NCI-H2081 treated with DMSO at 0.1 percent for 48 hours (cell line): ENCODE measurements at places on chromosomes 3 and 15.
A peak's percentile ranks its signal among the peaks of the same experiment; 100 is the strongest.

DNA sequence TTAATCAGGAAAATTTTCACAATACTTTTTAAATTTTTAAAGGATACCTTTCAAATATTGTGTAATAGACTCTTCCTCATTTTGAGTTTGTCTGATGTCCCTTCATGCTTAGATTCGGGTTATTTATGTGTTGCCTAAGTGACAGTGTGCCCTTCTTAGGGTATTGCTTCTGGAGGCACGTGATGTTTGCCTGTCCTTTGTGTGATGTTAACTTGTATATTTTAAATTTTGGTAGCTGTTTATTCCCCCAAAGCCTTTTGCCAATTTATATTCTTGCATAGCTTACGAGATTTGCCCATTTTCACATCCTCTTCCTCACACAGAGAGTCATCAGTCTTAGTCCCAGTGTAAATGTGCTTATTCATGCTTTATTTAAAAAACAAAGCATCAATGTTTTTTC, 433.1 kb downstream of the EPHB1 start:
- no peak for DNase-seq

DNA sequence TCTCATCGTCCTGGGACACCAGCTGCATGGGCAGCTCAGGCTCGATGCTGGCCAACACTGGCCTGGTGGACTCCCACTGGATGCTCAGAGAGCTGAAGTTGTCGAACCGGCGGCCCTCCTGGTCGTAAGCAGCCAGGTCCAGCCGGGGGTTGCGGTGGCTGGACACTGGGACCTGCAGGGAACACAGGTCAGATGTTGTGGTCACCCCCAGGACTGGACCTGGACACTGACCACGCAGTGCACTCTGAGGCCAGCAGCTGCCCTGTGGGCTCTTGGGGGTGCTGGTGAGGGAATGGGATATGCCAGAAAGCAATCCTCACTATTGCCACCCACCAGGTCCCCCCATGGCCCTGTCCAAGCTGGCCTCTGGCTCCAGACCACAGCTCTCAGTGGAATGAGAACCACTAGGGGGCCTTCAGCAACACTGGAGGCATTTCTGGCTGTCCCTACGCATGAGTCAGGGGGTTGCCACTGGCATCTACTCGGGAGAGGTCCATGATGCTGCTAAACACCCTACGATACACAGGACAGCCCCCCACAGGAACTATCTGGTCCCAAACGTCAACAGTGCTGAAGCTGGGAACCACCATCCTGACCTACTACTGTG, 66.1 kb downstream of the NUP210 start:
- DNase-seq = no peak

GRCh38 chr3:70053293-70053692, 53.8 kb downstream of the SAMMSON start:
- no peak for DNase-seq

DNA sequence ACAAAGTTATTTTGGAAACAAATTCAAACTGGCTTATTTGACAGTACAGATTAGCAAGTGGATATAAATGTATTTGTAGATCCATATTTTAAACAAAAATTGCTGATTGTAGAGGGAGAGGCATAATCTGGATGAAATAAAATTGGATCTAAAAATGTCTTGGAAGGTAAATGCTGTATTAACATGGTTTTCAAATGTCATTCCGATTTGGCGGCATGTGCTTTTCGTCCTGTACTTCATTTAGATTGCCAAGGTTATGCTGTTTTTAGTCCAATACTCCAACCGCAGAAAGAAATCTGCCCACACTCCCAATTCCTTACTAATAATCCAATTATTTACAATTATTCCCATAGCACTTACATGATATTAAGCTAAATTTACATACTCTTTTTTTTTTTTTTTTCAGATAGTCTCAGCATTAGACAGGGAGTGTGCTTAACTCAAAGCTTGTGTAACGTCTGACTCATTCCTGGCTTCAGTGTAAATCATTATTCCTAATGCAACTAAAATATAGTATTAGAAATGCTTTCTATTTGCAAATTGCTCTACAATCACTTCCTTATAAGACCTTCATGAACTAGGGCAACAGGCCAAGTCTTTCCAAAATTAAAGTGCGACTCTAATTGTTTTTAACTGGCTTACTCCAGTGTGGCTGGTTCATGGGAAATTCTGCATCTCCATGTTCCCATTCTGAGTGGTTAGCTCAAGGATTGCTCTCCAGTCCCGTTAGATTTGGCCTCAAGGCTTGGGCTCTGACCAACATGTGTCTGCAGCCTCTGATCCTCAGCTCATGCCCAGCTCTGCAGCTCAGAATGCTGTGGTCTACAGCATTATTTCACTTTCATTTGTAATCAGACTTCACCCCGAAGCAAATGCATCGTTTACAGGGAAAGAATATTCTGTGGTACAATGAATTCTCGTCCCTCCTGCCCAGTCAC, 103.9 kb downstream of the FBN1 start:
- DNase-seq = no peak

DNA sequence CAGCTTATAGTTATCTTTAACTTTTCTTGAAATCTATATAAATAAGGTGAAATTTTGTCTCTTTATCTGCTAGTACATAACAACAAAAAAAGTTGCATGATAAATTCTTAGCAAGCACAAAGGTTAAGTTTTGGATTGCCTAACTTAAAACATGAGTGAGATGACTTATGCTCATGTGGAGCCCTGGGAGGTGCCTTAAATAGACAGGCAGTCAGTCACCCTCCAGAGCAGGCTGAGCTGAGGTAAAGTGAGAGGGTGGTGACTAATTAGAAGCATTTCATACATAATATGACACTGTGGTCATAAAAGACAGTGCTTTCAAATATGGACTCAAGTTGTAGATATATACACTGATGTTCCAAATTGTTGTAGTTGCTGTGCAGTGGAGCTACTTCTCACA, 14.6 kb upstream of the MME start:
- DNase-seq = no peak

DNA sequence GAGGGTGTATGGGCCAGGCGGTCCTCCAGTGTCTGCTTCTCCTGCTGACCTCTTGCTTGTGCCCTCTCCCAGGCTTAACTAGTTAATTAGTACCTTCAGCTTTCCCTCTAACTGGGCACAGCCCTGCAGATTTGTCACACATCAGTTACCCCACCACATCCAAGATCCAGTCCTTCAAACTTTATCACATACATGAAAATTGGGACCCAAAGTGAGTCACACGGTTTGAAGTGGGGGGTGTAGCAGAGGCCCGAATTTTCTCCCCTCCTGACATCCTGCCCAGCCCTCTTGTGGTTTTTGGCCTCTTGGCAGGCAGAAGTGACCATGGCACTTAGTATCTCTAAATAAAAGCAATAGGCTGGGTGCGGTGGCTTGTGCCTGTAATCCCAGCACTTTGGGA, 3.9 kb downstream of the MAPKAPK3 start:
- no peak for DNase-seq

DNA sequence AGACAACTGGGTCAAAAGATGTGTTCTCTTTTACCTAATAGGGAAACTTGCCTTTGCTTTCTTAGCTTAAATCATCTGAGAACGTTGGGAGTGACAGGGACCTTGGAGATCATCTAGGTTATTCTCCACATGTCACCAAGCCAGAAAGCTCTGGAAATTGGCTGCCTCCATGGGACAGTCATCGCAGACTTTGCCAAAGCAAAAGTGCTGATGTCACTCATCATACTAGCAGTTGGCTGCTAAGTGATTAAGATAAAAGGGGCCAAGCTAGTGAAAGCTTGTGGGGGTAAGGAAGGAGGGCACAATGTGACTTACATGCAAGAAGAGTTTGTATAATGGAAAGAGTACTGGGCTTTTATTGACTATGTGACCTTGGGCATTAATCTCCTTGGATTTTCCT, 198.0 kb upstream of the PFN2 start:
- no peak for DNase-seq

GRCh38 chr3:80233576-80233975, 465.8 kb upstream of the ROBO1 start:
- DNase-seq = no peak

- DNase-seq = no peak
These were observed 12.6 kb upstream of the SHISA5 start for GRCh38 chr3:48516571-48516970.

- DNase-seq = no peak
These were observed 33.7 kb upstream of the TEX264 start for GRCh38 chr3:51637144-51637940.

GRCh38 chr15:22956978-22957260, 23.2 kb downstream of the CYFIP1 start:
- DNase-seq = no peak

- DNase-seq = no peak
These were observed 9.1 kb downstream of the EPHA3 start for GRCh38 chr3:89116476-89116875.

DNA sequence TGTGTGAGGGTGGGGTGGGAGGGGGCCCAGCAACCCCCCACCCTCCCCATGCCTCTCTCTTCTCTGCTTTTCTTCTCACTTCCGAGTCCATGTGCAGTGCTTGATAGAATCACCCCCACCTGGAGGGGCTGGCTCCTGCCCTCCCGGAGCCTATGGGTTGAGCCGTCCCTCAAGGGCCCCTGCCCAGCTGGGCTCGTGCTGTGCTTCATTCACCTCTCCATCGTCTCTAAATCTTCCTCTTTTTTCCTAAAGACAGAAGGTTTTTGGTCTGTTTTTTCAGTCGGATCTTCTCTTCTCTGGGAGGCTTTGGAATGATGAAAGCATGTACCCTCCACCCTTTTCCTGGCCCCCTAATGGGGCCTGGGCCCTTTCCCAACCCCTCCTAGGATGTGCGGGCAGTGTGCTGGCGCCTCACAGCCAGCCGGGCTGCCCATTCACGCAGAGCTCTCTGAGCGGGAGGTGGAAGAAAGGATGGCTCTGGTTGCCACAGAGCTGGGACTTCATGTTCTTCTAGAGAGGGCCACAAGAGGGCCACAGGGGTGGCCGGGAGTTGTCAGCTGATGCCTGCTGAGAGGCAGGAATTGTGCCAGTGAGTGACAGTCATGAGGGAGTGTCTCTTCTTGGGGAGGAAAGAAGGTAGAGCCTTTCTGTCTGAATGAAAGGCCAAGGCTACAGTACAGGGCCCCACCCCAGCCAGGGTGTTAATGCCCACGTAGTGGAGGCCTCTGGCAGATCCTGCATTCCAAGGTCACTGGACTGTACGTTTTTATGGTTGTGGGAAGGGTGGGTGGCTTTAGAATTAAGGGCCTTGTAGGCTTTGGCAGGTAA, 8.1 kb downstream of the FAM131A start:
- DNase-seq = peak; percentile 45

DNA sequence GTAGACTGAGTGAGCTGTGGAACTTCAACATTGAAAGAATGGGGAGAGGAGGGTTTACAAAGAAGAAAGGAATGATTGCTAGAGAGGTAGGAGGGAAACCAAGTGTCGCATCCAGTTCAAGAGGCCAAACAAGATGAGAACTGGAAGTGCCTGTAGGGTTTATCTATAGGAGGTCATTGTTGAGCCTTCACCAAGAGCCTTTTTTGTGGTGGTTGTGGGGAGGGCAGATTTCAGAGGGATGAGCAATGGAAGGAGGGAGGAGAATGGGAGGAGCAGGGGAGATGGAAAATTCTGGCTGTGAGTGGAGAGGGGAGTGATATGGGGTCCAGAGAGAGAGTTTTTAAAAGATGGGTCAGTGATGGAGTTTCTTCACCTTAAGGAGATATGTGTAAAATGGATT, 8.5 kb downstream of the PDIA5 start:
- no peak for DNase-seq

DNA sequence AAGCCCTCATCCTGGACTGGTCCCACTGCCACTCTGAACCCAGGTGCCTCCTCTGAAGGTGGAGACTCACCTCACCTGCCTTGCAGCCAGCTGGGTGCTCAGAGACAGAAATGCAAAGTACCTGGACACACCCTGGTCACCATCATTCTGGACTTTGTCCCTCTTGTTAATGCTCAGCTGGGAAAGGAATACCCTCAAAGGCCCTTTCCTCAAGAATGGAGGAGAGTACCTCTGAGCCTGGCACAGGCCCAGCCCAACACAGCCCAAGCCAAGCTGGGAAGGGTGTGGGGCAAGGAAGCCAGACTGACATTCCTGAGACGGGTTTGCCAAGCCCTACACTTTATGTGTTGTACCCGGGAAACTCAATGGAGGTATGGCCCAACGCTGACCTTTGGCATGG, 983 bp upstream of the ALAS1 start:
- no peak for DNase-seq

- DNase-seq = no peak
These were observed 30.3 kb downstream of the ARL14 start for GRCh38 chr3:160707187-160707794.

DNA sequence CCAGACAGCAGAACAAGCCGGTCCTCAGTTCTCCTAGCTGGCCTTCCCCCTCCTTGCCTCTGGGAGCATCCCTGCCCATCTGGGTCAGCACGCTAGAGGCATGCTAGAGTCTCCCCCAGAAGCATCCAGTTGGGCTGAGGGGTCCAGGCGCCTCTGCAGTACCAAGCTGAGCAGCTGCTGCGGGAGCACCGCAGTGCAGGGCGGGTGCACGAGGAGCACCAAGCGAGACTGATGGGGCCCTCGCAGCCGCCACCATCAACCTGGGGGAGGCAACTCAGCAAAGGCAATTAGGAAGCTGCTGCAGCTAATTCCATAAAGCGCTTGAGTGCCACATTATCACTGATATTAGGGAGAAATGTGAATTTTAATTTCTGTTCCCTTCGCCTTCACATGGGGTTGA, 12.4 kb downstream of the CACNA2D3 start:
- no peak for DNase-seq

- no peak for DNase-seq
These were observed 61.3 kb upstream of the VGLL4 start for GRCh38 chr3:11705049-11705448.

DNA sequence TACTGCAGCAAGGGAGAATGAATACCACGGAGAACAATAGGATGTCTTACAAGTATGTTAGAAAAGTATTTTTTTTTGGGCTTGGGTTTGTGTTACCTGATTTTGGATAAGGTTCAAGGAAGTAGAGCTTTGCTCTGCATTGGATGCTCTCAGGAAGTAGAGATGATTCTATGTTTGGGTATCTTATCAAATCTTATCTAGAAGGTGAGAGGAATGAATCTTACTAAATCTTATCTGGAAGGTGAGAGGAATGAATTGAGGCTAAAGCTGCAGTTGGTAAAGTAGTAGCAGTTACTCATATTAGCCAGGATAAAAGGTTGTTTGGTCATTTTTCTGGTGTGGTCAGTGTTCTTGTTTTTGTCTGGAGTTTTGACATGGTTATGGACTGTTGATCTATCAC, 17.4 kb downstream of the TFG start:
- DNase-seq = no peak

DNA sequence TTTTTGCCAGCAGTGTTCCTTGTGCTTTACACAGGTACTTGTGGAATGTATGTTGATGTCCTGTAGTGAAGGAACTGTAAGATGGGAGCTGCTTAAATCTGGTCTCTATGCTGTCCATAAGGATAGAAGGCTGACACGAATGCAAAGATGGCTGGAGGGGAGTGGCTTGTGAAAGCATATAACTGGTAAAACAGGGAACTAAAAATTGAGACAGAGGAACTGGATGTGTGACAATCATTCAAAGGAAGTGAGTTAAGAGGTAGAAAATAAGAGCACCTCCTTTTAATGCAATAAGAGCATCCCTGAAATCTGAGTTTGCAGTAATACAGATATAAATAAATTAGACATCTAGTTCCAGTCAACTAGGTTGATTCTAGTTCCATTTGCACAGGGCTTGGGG, 35.2 kb downstream of the RNF13 start:
- no peak for DNase-seq

- peak; percentile 97 for DNase-seq
These were observed 496 bp upstream of the STAG1 start for GRCh38 chr3:136752422-136753325.
